Aorta (tissue), 5 donors: ENCODE measurements at places on chromosomes 13 and 19.

DNA sequence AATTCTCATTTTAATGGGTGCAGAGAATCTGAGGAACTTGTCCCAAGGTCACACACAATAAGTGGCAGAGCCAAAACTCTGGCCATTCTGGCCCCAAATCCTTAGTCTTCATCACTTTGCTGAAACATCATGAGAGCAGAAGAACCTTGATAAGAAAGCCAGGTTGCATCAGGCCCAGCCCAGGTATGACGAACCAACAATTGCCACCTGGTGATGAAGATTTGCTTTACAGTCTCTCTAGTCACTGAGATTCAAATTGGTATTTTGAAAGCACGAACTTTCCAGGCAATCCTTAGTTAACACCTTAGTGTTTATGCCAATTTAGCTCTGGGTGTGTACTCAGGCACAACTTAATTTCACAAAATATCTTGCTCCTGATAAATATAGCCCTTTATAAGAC, 502.7 kb upstream of the HTR2A start:
- DNase-seq: no peak

DNA sequence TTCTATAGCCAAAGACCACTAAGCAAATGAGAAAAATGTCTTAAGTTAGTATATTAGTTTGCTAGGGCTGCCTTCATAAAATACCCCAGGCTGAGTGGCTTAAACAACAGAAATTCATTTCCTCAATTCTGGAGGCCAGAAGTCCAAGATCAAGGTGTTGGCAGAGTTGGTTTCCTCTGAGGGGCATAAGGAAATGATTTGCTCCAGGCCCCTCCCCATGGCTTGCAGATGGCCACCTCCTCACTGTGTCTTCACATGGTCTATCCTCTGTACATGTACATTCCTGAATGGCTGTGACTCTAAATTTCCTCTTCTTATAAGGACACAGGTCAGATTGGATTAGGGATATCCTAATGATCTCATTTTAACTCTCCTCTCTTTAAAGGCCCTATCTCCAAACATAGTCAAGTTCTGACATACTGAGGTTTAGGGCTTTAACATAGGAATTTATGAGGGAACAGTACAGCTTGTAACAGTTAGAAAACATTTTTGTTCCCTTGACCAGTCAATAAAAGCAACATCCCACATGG, 307.4 kb downstream of the DIAPH3 start:
- DNase-seq: no peak

GRCh38 chr13:67416047-67416925, 186.2 kb upstream of the PCDH9 start:
- no peak for DNase-seq

- DNase-seq: no peak
These were observed 500 bp downstream of the SMIM24 start for GRCh38 chr19:3479834-3480215.

DNA sequence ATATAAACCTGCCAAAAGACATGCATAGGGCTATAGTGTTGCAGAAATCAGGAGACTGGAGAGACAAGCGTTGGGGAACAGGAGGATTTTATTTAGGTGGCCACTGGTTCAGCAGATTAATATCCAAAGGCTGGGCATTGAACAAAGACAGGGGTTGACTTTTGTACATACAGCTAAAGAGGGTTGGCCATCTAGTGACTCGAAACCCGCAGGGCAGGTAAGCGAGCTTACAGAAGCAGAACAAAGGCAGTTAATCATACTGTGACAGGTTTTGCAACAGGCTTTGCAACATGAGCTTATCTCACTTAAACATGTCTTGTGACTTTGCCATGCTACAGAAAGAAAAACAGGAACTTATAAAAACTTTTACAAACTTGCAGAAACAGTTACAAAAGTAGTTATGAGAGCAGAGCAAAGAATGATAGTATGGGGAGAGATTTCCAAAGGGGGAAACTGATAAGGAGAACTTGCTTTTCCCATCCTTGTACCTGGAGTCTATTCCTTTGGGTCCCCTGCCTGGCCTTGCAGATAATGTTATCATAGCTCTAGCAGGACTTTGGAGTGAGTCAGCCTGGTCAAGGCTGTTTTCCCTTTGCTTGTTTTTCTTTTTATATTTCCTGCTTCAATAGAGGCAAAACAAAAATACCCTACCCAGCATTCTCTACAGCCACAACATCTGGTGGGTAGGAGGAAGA, 234.2 kb downstream of the PCDH17 start:
- DNase-seq: no peak

- DNase-seq: no peak
These were observed 83.9 kb downstream of the GNG7 start for GRCh38 chr19:2618611-2619010.

DNA sequence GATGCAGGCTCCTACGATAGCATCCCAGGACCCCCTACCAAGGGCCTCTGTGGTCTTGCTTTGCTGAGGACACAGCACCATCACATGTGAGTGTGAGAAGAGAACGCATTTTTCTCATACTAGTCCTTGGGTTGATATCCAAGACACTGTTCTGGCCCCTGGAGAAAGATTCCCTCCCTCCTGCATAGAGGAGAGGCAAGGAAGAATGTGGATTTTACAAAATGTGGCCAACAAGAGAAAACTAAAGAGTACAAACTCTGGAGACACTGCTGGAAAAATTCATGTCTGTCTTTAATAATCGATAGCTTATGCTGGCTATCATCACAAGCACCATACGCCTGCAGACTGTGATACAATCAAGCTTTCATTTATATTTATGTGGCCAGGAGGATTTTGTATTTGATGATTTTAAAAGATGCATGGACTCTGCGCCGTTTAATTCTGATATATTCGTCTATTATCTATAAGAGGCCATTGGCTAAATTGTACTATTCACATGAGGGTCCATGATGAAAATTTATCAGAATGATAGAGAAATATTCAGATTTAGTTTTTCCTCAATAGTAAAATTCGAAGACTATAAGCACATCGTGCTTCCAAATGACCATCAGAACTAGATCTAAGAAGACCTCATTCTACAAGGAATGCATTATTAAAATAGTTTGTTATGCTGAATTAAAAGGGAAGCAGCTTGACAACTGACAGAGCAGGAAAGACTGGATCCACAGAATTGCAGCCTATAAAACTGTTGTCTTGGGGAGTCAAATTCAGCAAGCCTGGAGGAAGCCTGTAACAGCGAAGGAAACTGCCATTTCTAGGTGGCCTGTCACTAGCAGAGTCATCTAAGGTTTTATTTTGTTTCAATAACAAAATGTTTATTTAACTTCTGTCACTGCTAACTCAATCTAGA, 578.7 kb downstream of the DIAPH3 start:
- no peak for DNase-seq

DNA sequence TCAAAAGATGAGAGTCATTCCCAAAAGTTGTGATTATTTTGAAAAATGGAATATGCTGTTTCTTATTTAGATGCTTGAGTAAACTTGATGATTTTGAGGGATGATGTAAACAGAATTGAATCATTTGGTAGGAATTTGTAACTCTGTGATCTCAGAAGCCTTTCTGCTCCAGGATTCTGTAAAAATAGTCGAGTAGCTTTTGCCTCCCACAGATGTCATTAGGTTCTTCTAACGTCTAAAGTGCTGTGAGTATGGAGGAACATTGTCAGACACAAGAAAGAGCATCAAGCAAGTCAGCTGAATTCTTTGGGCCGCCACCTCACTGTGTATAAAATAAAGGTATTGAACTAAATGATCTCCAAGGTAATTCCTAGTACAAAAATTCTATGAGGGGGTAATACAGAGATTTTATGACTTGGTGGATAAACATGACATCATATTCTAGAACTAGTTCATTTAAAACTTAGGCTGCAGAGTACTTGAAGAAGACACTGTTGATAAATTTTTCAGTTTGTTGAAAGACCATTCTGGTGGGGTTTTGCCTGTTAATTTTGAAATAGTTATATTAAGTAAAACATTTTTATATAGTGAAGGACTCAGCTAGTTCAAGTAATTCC, 1.4 kb upstream of the GPR183 start:
- no peak for DNase-seq

DNA sequence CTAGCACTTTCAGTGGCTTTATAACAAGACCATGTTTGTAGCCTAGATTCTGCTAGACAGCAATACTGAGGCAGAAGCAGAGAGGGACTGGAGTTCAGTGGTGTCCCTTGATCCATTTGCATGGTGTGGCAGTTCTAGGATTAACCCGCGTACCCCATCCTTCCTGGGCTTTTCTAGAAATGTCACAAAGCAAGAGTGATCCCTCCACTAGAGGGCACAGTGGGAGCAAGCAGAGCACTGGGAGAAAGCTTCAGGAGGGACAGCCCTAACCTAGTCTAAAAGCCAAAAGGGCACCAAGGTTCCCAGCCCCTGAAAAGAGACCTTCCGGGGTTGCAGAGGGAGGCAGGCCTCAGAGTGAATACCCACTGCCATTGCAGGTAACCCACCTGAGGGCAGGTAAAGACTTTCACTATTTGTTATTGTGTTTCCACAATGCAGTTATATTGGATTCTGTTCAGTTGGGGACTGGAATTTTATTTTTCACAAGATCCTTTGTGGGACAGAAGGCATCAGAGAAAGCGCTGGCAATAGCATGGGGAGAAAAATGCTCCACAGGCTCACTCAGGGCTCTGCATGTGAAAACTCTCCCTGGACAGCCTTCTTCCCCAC, 170.6 kb downstream of the FLT1 start:
- peak; percentile 54 for DNase-seq

DNA sequence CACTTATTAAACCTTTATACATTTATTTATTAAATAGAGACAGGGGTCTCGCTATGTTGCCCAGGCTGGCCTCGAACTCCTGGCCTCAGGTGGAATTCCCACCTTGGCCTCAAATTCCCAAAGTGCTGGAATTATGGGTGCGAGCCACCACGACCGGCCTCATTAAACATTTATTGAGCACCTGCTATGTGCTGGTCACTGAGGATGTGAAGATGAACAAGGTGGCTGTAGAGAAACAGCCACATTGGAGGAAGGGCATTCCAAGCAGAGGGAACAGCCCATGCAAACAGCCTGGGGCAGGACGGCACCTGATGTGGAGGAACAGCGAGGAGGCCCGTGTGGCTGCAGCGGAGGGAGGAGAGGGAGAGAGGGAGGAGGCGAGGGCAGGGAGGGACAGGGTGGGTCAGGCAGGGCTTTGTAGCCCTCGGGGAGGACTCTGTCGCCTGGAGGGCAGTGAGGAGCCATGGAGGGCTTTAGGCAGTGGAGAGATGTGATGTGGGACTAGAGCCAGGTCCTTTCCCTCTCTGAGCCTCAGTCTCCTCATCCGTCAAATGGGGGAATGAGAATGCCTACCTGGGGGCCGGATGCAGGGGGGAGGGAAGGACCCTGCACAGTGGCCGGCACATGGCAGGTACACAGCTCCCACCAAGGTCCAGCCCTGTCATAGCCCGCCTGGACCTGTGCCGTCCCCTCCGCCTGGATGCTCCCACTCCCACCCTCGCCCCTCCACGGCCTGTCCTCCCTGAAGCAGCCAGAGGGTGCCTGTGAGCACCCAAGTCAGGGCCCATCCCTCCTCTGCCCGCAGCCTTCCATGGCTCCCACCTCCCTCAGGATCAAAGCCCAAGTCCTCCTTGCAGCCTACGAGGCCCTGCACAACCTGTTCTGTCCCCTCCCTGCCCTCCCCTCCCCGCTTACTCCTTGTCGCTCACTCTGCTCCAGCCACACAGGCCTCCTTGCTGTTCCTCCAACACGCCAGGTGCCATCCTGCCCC, 21.5 kb upstream of the NFIC start:
- peak; percentile 51 for DNase-seq

DNA sequence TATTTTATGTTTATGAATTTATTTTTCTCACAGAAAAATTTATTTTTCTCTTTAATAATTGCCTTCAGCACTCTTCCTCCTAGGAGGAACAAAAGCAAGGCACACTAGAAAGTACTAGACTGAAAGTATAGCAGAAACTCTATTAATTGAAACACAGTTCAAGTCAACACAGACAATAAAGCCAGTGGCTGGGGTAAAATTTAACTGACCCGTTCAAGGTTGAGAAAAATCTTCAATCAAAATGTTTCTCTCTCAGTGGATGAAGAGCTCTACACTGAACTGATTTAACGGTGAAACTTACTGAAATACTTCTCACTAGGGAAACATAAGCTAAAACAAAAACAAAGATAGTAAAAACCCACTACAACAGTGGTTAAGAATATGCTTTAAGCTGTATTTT, 230.1 kb upstream of the MIR17HG start:
- no peak for DNase-seq

DNA sequence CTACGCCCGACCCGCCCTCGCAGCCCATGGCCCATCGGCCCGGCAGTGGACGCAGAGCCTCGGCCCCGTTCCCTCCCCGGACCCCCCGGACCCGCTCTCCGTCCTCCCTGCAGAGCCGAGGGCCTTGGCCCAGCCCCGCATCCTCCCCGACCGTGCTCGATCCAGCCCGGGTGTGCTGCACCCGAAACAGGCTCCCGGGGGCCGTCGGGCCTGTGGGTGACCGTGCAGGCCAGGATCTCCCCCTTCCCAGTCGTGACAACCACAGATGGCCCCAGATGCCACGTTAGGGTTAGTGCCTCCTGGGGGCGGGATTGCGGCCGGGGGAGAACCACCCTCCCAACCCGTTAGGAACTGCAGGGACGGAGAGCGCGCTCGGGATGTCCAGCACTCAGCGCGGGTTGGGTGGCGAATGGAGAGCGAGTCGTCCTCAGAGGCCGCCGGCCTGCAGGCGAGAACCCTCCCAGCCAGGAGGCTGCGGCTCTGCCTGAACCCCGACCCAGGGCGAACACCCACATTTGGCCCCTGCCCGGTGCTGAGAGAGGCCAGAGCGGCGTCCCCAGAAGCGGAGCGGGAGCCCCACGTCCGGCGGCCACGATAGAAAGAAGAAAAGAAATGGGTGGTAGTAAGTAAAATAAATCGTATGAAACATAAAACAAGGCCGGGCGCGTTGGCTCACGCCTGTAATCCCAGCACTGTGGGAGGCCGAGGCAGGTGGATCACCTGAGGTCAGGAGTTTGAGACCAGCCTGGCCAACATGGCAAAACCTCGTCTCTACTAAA, 6.7 kb upstream of the MADCAM1 start:
- peak; percentile 85 for DNase-seq

DNA sequence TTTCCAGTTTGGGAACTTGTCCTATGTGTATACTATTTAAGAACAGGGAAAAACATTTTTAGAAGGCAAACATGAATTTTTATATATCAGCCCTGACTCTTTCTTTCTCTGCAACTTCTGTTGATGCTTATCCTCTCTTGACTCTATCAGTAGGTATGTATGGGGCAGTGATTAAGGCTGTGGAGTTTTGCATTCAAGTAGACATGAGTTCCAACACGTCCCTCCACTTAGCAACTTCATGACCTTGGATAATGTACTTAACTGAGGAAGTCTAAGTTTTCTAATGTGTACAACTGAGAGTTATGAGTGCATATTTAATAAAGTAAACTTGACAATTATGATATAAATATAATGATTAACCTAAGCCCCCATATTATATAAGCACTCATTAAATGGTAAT, 414.6 kb downstream of the TDRD3 start:
- DNase-seq: no peak

DNA sequence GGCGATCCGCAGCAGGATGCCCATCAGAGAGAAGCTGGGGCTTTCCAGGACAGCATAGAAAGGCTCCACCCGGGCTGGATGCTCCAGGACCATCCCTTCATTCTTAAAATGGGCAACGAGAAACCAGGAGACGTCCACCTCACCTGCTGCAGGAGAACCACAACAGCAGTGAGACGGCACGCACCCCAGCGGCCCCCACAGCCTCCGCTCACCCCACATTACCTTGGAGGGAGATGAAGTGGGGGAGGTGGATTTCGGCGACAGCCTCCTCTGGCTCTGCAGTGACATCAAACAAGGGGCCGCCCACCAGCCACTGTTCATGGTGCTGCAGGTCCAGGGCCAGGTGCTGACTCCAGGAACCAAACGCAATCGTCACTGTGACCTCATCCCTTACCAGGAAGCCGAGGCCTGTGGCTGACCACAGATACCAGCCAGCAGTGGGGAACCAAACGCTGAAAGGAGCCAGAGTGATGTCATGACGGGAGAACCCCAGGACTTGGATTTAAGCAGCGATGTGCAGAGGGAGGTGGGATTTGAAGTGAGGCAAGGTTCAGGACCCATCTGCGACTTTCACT, 25.1 kb downstream of the CARD8 start:
- DNase-seq: no peak
